Mesendoderm (in vitro differentiated cells): ENCODE measurements at places on chromosomes 7 and 10.
A peak's percentile ranks its signal among the peaks of the same experiment; 100 is the strongest.

GRCh38 chr7:90897961-90898469 is 301.9 kb downstream of the CDK14 start:
- H3K4me3 ChIP-seq = no peak overlapping the region
- no peak overlapping the region for H3K27ac ChIP-seq
- no peak for DNase-seq
- H3K36me3 ChIP-seq = no peaks in the 10 kb centered on the region
- H3K4me1 ChIP-seq = no peaks in the 10 kb centered on the region

DNA sequence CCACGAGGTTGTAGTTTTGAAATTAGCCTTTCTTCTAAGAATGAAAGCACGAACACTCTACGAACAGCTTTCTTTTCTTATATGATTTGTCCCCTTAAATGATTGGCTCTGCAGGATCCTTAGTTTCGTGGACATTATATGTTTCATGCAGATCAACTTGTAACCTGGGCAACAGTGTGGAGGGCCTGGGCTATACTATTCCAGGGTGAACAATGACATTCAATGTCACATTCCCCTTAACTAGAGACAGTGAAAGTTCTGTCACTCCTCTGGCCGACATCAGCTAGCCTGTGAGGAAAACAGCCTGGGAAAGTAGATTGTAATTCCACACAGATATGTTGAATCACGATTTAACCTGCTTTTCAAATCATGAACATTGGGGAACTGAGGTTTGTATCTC is 23.4 kb downstream of the TAS2R16 start:
- H3K4me3 ChIP-seq = no peak overlapping the region
- no peaks in the 10 kb centered on the region for H3K36me3 ChIP-seq
- no peak for DNase-seq
- no peaks in the 10 kb centered on the region for H3K4me1 ChIP-seq
- H3K27ac ChIP-seq = no peak overlapping the region

DNA sequence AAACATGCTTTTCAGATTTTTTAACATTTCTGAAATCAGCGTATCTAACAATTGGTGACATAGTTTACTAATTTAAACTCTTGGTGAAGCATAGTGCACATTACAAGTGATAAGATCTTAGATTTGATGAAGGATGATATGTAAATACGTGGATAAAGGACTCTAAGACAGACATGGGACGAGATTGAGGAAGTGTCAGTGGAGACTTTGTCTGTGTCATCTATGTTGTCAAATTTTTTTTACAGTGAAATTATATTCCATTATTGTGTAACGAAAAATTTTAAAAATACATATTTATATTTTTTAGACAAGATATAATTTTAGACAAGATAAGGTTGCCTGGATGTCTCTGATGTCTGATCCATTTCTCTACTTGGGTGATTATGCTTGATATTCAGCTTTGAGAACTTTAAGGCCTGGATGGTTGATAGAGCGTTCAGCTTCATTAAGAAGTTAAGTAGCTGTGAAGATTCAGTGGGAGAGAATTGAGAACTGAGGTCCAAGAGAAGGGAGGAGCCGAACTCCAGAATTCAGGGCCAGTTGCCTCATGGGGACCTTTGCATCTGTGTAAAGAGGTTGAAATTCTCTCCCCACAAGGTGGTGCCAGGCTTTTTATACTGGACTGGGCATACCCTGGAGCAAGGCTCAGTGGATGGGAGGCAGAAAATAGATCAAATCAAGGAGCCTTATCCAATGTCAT is 62.7 kb downstream of the KAT6B start:
- no peaks in the 10 kb centered on the region for H3K27me3 ChIP-seq
- peak; percentile 60 for DNase-seq
- H3K36me3 ChIP-seq = no peaks in the 10 kb centered on the region
- H3K27ac ChIP-seq = no peak overlapping the region
- H3K4me1 ChIP-seq = no peaks in the 10 kb centered on the region
- H3K4me3 ChIP-seq = no peak overlapping the region

DNA sequence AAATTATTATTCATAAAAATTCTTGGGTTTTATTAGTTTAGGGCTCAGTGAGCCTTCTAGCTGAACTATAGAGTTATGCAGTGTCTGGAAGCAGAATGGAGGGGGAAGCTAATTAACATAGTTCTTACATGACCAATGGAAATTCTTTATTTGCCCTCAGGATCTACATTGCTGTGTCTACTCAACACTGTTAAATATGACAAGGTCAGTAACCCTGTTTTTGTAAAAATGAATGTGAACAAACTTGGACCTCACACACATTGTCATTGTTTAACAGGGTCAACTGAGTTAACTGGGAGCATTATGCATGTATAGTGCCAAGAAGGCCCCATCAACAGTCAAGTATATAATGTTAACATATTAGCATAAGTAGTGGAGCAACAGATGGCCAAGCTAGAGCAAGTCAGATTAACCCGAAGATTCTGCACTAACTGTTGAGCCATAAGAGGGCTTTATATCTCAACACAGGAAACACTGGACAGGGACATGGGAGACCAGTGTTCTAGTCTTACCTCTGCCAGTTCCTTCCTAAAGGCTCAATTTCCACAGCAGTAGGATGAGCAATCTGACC is 122.5 kb upstream of the SEM1 start:
- no peak for DNase-seq
- H3K27me3 ChIP-seq = no peaks in the 10 kb centered on the region
- H3K36me3 ChIP-seq = no peaks in the 10 kb centered on the region
- no peak overlapping the region for H3K27ac ChIP-seq

- H3K4me3 ChIP-seq = no peak overlapping the region
- H3K36me3 ChIP-seq = no peaks in the 10 kb centered on the region
- no peak overlapping the region for H3K27ac ChIP-seq
- H3K27me3 ChIP-seq = no peaks in the 10 kb centered on the region
- DNase-seq = no peak
These were observed 105.6 kb downstream of the CTBP2 start for GRCh38 chr10:125054669-125055268.

- no peaks in the 10 kb centered on the region for H3K27me3 ChIP-seq
- peaks cover 4% of the 10 kb centered on the region for H3K4me1 ChIP-seq
- DNase-seq = no peak
- H3K36me3 ChIP-seq = no peaks in the 10 kb centered on the region
- H3K27ac ChIP-seq = no peak overlapping the region
- H3K4me3 ChIP-seq = no peak overlapping the region
These were observed 556.2 kb upstream of the FZD8 start for GRCh38 chr10:36198322-36198721.

- peak; percentile 36 for DNase-seq
- peaks cover 4% of the 10 kb centered on the region for H3K4me1 ChIP-seq
- H3K36me3 ChIP-seq = no peaks in the 10 kb centered on the region
- H3K27me3 ChIP-seq = no peaks in the 10 kb centered on the region
- H3K27ac ChIP-seq = no peak overlapping the region
These were observed 123.1 kb downstream of the CNOT4 start for GRCh38 chr7:135386776-135387175.

- H3K27me3 ChIP-seq = no peaks in the 10 kb centered on the region
- H3K4me3 ChIP-seq = no peak overlapping the region
- no peaks in the 10 kb centered on the region for H3K36me3 ChIP-seq
- H3K4me1 ChIP-seq = no peaks in the 10 kb centered on the region
- H3K27ac ChIP-seq = no peak overlapping the region
These were observed 1434.0 kb upstream of the LRRTM3 start for GRCh38 chr10:65491799-65492198.
